Hematopoietic multipotent progenitor cell treated with erythropoietin and hydrocortisone succinate and interleukin-3 and kit ligand, for 8 days (in vitro differentiated cells): ENCODE measurements at places on chromosomes 6 and 20.

DNA sequence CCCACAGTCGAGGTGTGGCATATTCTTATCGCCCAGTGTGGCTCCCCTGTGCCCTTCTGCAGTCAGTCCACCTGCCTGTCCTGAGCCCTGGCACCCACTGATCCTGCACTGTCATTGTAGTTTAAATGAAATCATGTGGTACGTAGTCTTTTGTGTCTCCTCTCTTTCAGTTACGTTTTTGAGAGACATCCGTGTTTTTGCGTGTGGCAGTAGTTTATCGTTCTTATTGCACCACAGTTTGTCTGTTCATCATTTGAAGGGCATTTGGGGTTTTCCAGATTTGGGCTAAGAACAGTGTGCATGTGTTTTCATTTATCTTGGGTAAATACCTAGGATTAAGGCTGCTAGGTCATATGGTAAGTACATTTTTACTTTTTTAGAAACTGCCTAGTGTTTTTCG is 49.3 kb downstream of the SPATA2 start:
- no peak for DNase-seq

DNA sequence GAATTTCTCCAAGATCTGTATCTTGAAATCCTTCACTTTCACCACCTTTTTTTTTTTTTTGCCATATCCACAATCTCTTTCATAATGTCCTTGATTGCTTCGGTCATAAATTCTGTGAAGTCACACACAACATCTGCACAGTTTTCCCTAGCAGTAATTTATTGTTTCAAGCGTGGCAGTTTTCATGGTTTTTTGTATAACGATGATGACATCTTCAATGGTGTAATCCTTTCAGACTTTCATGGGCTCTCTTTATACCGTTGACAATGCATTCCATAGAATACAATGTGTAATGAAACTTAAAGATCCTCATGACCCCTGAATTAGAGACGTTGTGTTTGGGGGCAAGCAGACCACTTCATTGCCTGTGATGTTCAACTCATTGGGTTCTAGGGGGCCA is 693.1 kb downstream of the PTPRT start:
- no peak for DNase-seq

DNA sequence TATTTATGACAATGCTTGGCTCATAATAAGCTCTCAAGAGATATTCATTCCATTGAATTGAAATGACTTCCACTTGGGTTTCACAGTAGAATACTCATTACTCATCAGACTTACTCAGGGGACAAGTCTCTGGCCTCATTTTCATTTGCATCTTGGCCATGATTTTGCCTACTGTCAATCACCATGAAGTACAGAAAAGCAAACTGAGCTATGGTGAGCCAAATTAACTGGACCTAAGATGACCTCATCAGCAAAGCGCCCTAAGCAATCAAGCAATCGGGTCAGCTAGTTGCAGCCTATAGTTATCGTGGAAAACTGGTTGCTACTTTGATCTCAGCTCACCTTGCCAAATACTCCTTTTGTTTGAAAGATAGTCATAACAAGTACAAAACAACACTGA is 494.7 kb upstream of the SLC35B3 start:
- DNase-seq = no peak

DNA sequence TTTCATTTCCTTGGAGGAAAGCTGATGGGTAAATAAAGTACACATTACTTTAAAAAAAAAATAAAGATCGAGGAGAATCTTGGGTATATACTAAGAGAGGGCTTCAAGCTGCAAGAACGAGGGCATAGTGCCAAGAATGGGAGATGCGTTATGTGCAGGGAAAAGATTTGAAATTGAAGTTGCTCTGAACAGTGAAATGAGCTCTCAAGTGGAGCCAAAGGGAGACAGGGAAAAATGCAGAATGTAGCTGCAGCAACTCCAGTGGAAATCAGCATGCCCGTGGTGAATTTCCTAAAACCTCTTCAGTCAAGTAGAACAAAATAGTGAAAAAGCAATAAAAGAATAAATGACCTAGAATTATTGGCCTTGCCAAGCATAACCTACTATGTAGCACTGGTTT is 11.4 kb upstream of the COL9A1 start:
- DNase-seq = no peak

GRCh38 chr20:44997171-44997570 is 30.9 kb downstream of the STK4 start:
- no peak for DNase-seq

DNA sequence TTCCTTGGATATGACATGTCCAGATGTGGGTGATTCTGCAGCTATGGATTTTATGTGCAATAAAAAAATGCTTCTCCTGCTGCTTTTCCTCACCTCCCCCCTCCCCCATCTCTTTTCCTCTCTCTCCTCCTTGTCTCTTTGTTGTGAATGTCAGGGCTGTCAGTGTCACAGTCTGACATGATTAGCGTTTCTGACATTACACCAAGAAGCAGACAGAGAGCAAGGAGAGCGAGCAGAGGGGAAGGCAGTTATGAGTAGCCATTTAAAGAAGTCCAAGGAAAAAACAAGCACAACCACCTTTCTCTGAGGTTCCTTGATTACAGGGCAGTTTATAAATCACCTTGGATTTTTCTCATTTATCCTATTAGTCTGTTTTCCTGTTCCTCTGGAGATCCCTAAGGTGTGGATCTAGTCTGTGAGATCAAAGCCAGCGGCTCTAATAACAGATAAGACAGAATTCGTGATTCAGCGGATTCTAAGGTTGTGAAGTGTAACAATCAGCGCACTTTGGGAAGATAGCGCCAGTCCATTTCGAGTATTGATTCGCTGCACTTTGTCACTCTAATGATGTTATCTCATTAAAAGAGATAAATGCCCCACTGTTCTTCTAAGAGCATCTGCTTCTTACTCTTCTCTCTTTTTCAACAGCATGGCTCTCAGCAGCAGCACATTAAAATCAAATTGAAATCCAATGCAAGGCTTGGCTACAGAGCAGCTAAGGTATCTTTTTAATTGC is 101.4 kb downstream of the BACH2 start:
- no peak for DNase-seq

GRCh38 chr6:70166088-70166958 is 136.6 kb downstream of the COL9A1 start:
- peak; percentile 46 for DNase-seq

- no peak for DNase-seq
Observed at GRCh38 chr6:112665114-112665513, 318.0 kb downstream of the RFPL4B start.

- no peak for DNase-seq
Observed at GRCh38 chr6:133637874-133638273, 251.0 kb upstream of the TCF21 start.

DNA sequence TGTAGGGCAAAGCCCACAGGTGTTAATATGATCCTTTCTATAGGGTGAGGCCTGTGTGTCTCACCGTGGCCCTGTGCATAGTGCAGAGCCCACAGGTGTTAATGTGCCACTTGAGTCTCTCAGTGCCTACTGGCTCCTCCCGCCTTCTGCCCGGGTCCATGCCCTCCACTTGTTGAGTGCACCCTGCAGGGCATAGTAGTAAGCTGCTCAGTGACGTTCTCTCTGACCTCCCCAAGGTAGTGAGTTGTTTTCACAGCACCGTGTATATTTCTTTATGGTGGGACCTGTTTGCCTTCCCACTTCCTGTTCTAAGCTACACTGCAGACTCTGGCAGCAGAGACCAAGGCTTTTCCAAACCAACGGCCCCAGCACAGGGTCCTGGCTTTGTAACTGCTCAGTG is 64.5 kb upstream of the SLC22A1 start:
- DNase-seq = no peak

- peak; percentile 69 for DNase-seq
Observed at GRCh38 chr6:34791164-34791700, 651 bp upstream of the BLTP3A start.

GRCh38 chr6:157898640-157899039 is 75.6 kb downstream of the SNX9 start:
- no peak for DNase-seq

DNA sequence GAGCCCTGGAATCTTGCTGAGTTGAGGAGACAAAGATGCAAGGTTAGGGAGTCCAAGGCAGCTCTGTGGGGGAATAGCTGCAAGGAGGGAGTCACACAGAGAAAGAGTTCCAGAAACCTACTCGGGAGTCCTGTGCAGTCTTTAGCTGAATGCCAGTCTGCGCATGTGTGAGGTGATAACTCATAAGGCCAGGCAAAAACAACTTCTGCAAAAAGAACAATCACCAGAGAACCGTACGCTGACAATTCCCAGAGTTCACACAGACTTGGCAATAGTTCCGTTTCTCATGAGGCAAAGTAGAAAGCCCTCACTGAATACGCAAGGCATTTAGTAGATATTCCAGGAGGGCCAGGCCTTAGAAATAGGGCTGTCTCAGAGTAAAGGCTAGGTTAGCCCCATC is 135.2 kb upstream of the TAB2 start:
- DNase-seq = no peak

DNA sequence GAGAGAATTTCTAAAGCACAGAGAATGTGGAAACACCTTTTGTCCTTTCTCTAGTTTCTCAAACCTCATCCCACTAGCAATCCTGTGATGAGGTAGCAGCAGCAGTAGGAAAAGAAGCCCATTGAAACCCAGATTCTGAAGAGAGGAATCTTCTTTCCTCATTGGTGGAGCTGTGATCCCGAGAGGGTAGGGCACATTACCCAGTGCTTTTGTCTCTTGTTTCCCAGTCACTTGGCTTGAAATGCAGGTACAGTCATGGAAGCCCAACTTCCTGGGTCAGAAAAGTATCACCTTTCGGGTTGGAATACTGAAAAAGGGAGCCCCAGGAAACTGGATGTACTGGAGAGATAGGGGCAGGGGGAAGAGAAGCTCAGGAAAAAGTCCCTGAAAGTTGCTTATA is 417.4 kb downstream of the TBC1D32 start:
- DNase-seq = no peak

DNA sequence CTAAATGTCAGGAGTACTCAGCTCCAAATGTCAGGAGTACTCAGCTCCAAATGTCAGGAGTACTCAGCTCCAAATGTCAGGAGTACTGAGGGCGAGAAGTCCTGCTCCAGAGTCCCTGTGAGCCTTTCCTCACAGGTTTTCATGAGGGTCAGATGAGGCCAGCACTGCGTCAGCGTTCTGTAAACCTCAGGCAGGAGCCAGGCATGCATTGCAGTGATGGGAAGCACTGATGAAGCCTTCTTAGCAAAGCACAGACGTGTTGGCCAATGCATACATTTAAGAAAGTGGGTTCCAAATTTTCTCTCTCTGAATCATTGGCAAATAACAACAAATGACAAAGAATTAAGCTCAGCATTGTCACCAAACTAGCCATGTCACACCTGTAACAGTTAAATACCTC is 254.9 kb downstream of the ZNF217 start:
- no peak for DNase-seq

DNA sequence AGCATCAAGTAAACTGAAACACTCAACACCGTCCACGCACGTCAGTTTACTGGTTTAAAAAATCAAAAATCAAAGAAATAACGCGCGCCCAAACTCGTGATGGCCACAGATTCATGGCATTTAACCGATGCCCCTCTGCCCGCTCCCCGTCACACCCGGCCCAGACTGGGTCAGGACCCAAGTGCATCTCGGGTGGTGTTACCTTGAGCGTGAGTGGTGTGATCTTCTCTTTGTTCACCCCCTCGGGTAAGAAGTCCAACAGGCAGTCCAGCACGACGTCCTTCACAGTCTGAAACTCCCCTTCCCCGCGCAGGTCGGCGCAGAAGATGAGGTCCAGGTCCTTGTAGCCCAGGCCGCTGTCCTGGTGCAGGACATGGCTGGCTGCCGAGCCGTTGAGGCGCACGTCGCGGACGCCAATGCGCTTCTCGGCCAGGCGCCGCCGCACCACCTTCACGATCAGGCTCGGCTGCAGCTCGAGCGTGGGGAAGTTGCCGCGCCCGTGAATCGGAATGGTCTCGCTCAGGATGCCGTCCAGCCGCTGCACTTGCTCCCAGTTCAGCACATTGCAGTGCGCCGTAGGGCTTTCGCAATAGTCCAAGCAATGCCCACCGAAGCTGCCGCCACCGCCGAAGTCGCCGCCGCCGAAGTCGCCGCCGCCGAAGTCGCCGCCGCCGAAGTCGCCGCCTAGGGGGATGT is 945 bp downstream of the TENT5A start:
- peak; percentile 37 for DNase-seq

DNA sequence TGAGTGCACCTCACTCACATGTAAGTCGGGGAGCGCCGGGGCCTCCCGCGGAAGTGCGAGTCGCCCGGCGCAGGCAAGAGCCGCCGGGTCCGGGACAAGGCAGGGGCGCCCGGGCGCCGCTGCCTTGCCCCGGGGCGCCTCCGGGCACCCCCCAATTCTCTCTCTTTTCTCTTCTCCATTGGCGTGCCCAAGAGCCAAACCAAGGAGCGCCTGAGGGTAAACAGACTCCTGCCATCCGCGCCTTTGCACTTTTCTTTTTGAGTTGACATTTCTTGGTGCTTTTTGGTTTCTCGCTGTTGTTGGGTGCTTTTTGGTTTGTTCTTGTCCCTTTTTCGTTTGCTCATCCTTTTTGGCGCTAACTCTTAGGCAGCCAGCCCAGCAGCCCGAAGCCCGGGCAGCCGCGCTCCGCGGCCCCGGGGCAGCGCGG is 36.8 kb downstream of the GNAS start:
- peak; percentile 40 for DNase-seq

GRCh38 chr20:10928841-10929421 is 255.1 kb upstream of the JAG1 start:
- DNase-seq = no peak

GRCh38 chr20:46347841-46348803 is 39.8 kb upstream of the CDH22 start:
- no peak for DNase-seq

DNA sequence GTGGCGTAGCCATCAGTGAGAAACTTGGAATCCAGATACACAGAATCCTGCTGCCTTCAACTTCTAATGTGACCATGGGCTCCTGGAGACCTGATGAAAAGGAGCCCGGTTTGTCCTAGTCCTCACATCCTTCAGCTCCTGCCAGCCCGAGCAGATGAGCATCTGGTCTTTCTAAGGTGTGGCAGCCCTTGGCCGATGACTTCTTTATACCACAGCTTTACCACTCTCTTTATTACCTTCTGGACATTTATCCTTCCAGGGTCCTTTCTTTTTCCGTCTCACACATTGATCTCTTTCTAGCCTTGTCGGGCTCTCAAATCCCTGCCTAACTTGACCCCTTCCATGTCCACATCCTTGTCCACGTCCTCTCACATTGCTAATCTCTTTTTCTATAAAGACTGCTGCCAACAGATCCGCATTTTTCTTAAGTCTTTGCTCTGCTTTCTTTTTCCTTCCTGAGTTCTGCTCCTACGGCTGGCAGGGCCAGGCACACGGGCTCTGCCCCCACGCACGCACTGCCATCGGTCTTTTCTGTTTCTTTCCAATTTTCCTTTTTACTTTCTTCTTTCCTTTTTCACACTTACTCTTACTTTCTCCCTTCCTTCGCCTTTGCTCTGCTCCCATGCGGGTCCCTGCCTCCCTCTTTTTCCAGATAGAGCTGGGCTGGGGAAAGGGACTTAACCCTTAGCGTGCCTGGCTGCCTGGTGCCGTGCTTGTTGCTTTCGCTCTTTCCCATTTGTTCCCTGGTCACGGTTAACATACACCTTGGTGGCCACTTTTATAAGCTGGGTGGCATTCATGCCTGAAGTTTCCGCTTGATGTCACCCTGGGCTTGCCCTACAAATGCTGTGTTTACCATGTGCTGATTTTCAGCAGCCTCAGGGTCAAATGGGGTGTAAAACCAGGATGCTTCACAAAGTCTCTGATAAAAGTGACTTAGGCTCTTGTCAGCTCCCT is 9.4 kb upstream of the GMPR start:
- no peak for DNase-seq

GRCh38 chr20:23034721-23035671 is at the start of gene SSTR4:
Gene SSTR4, plus strand, starts transcription at chr20:23035312. Its CDS starts 172 bp downstream, at chr20:23035484.
- DNase-seq = no peak
